ENCODE measurements at places on chromosomes 5 and 9.

GRCh38 chr9:108257382-108257781, 598.4 kb downstream of the ACTL7B start:
- DNase-seq: no peak

DNA sequence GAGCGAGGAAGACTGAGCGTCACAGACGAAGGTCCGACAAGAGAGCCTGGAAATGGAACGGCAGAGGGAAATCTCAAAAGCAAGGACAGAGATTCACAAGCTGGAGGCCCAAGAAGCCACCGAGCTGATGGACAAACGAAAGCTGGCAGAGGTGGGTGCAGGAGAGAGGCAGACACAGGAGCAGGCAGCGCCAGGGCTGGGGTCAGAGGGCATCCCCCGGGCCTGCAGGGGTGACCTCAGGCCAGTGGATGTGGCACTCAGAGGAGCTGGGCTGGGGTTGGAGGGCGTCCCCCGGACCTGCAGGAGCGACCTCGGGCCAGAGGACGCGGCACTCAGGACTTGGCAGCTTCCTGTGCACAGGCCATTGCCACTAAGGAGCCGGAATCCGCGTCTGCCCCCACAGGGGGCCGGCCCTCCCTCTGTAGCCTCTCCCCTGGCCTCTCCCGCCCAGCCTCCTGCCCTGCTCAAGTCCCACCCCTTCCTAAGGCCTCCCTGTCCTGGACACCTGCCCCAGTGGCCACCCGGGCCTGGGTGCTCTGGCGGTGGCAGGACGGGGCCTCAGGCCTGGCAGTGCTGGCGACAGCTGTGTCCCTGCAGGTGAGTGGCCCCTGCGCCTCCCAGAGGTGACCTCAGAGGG, 40.4 kb downstream of the EXD3 start:
- no peak for DNase-seq

- no peak for DNase-seq
These were observed 17.8 kb upstream of the LAMC3 start for GRCh38 chr9:130990978-130991777.

GRCh38 chr5:5787373-5787772, 364.9 kb downstream of the ICE1 start:
- DNase-seq: no peak

- no peak for DNase-seq
These were observed 49.6 kb upstream of the CCNG1 start for GRCh38 chr5:163387589-163388343.

GRCh38 chr9:123659358-123659757, 270.6 kb downstream of the DENND1A start:
- no peak for DNase-seq

DNA sequence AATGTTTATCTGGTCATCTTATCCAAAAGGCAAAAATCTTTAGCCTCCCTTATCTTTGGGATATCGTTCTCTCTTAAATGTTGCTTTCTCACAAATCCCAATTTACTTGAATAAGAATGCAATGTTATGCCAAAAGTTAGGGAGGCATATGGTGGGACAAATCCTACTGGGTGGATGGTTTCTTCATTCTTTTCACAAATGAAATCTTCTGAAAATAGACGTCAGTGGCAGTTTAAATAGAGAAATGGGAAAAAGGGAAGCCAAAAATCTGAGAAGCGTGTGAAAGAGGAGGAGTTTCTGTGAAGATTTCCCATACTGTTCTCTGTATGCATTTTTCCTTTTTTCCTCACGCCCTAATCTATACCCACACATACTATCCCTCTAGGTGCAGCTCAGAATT, 2.5 kb upstream of the PCDHAC1 start:
- DNase-seq: no peak

- DNase-seq: no peak
These were observed 30.4 kb upstream of the FCN1 start for GRCh38 chr9:134948149-134948548.

DNA sequence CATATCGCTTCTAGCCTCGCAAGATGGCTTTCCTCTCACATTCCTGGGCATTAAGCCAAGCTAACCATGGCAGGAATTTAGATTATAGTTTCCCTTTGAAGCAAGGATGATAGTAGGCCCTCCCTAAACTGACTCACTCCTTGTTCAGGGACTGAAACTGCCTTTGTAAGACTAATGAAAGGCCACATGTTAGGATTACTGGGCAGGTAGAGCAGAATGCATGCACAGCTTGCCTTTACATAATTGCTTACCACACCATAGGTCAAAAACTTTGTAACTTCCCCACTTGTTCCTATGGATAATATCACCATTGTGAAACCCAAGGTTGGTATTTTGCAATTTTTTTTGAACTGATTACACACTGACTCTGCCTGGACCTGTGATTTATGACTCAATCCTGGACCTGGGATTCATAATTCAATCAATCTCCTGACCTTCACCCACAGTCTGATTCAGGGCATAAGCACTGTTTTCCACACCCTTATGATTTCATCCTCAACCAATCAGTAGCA, 41.0 kb upstream of the PRDM9 start:
- no peak for DNase-seq

DNA sequence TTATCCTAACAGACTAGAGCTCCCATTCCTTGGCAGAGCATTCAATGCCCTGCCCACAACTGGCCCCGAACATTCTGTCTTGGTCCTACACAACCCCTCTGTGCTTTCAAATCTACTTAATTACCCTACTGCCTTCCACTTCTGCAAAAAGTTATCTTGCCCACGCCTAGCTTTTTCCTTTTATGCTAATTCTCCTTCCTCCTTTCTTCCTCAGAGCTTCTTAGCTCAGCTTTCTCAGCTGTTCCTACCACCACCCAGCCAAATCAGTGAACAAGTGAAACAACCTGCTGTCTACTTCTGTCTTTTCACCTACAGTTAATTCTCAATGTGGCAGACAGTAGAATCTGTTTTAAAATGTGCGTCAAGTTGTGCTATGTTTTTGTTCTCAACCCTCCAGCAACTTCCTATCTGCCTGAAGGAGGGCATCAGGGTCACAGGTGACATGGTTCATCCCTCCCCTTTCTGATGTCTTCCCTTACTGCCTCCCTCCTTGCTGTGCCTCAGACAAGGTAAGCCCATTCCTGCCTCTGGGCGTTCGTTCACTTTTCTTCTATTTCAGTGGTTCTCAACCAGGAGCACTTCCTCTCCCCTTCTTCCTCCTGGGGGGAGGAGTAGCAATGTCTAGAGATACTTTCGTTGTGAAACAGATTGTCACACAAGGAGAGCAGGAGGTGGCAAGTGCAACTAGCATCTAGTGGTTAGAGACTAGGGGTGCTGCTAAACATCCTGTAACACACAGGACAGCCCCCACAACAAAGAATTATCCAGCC, 1.3 kb upstream of the REEP5 start:
- no peak for DNase-seq
